ENCODE measurements at places on chromosomes 3 and 15. TPM values are rescaled to one million over a fixed set of nuclear protein-coding genes. Genes with fewer than 3 reads are reported as not detected.

The GOLGA6L4 gene
- 4.1 TPM for total RNA-seq

The DOCK3 gene
- 1.9 TPM for total RNA-seq

The MORC1 gene
- total RNA-seq = not detected

The LMAN1L gene
- total RNA-seq = 0.82 TPM

The EXOG gene
- 21.3 TPM for total RNA-seq

The TMEM158 gene
- total RNA-seq = 6.5 TPM

The TNFAIP8L3 gene
- total RNA-seq = not detected

The AGBL1 gene
- not detected for total RNA-seq

The GPR87 gene
- not detected for total RNA-seq

The SLC12A1 gene
- not detected for total RNA-seq

The SPESP1 gene
- total RNA-seq = not detected

The ACOX2 gene
- not detected for total RNA-seq

The ZNF609 gene
- total RNA-seq = 37.6 TPM

The RGMA gene
- not detected for total RNA-seq

The POC1A gene
- 1.4 TPM for total RNA-seq

The ZIC1 gene
- not detected for total RNA-seq

The ZNF80 gene
- 0.65 TPM for total RNA-seq

The GALNT15 gene
- total RNA-seq = not detected

All from T-helper 17 cell (primary cell).